Adrenal gland (tissue), 19 donors: ENCODE measurements at places on chromosomes 5 and 9. TPM values are rescaled to one million over a fixed set of nuclear protein-coding genes. Genes with fewer than 3 reads are reported as not detected.

DNA sequence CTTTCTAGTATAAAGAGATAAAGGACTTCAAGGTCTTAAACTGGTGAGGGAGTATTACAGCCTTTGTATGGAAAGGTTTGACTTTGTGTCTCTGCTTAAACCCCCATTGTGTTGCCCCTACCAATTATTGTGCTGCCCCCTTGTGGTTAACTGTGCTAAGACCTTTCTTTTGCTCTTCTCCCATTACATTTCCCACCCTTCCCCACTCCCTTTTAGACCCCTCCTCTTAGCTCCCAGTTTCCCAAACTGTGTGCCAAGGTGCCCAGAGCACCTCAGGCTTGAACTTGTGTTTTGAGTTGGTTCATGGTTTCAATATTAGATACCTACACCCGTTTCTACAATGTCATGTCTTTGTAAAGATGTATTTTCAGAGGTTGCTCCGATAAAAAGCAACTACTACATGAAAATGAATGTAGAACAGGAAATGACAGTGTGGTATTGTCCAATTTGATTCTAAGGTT is 2.9 kb downstream of the JAK2 start:
- no peak overlapping the region for H3K4me3 ChIP-seq
- H3K27ac ChIP-seq, result no peak overlapping the region
- H3K36me3 ChIP-seq, result no peaks in the 10 kb centered on the region

Gene PIK3R1
- 4.9 TPM for polyA plus RNA-seq

Gene IFNA21
- not detected for polyA plus RNA-seq

- H3K4me3 ChIP-seq, result no peak overlapping the region
- no peaks in the 10 kb centered on the region for H3K4me1 ChIP-seq
- no peaks in the 10 kb centered on the region for H3K27me3 ChIP-seq
- no peak for DNase-seq
Measured at GRCh38 chr5:160500786-160501779, 79.4 kb downstream of the PTTG1 start.

Gene PCDHGB6
- polyA plus RNA-seq, result 1.5 TPM

Gene SLC36A3
- not detected for polyA plus RNA-seq

Gene SHISAL2B
- polyA plus RNA-seq, result not detected

- peak within 1 kb of the TSS; percentile 26 for H3K4me3 ChIP-seq
- no peak within 1 kb of the TSS for H3K27ac ChIP-seq
- no peaks in the 10 kb centered on the region for H3K36me3 ChIP-seq
- peaks cover 19% of the 10 kb centered on the region for H3K4me1 ChIP-seq
Measured at GRCh38 chr5:177086654-177087397, at the start of gene FGFR4. Gene FGFR4, plus strand, starts transcription at chr5:177086915. Its CDS starts 2,688 bp downstream, at chr5:177089603.

- peak; percentile 43 for DNase-seq
- H3K36me3 ChIP-seq, result no peaks in the 10 kb centered on the region
- H3K27me3 ChIP-seq, result no peaks in the 10 kb centered on the region
- no peaks in the 10 kb centered on the region for H3K4me1 ChIP-seq
- H3K4me3 ChIP-seq, result no peak overlapping the region
Measured at GRCh38 chr9:10268531-10269485, 344.0 kb downstream of the PTPRD start.

Gene BTNL3
- 0.08 TPM for polyA plus RNA-seq

Gene PPP2R2B
- polyA plus RNA-seq, result 2.7 TPM

GRCh38 chr5:107449369-107449768 is 221.4 kb downstream of the EFNA5 start:
- no peaks in the 10 kb centered on the region for H3K27me3 ChIP-seq
- DNase-seq, result no peak
- no peak overlapping the region for H3K4me3 ChIP-seq
- no peaks in the 10 kb centered on the region for H3K36me3 ChIP-seq
- no peak overlapping the region for H3K27ac ChIP-seq

DNA sequence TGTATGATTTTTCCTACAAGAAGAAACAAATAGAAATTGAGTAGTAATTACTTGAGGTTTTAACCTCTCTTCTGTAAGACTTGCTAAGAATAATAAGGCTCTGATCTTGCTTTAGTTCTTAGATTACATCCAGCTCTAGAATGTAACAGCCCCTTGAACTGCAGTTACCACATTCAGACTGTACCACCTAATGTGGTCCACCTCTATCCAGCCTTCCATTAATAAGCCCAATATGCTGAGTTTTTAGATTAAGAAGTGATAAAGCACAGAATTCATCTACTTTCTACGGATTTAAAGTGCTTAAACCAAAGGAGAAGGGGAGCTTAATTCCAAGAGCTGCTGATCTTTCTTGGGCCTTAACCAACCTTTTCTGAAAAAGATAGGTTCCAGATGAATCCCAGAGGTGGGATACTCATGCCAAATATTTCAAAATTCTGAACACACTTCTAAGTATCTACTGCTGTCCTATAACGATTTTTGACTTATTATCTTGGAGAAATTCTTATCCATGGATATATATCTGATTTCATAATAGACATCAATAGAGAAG is 131.5 kb downstream of the ZNF608 start:
- no peaks in the 10 kb centered on the region for H3K36me3 ChIP-seq
- DNase-seq, result no peak
- no peak overlapping the region for H3K27ac ChIP-seq
- H3K27me3 ChIP-seq, result no peaks in the 10 kb centered on the region

- no peak overlapping the region for H3K27ac ChIP-seq
- DNase-seq, result no peak
- no peaks in the 10 kb centered on the region for H3K36me3 ChIP-seq
- no peaks in the 10 kb centered on the region for H3K4me1 ChIP-seq
- H3K27me3 ChIP-seq, result no peaks in the 10 kb centered on the region
Measured at GRCh38 chr9:15353892-15354291, 46.9 kb upstream of the TTC39B start.

- H3K36me3 ChIP-seq, result no peaks in the 10 kb centered on the region
- no peak overlapping the region for H3K27ac ChIP-seq
- H3K4me1 ChIP-seq, result no peaks in the 10 kb centered on the region
- DNase-seq, result no peak
- H3K27me3 ChIP-seq, result no peaks in the 10 kb centered on the region
Measured at GRCh38 chr9:127139071-127139731, 16.8 kb upstream of the ANGPTL2 start.

GRCh38 chr5:100550531-100551051 is 15.4 kb downstream of the FAM174A start:
- peaks cover 11% of the 10 kb centered on the region for H3K4me1 ChIP-seq
- H3K27ac ChIP-seq, result no peak overlapping the region
- no peaks in the 10 kb centered on the region for H3K27me3 ChIP-seq
- DNase-seq, result no peak
- no peaks in the 10 kb centered on the region for H3K36me3 ChIP-seq

DNA sequence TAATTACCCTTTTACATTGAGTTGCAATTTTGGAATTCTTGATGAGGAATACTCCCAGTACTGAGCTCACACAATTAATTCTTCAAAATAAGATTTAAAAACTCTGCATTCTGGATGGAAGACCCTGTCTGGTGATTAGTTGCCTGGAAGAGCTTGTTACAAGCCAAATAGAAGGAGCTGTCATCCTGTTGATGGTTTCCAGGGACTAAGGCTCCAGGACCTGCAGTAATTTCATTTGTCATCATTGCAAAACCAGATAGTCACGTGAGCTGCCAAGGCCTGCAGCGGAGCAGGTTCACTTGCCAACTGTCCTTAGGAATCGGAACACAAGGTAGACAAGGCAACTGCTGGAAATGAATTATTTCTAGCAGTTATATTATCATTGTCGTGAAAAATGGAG is 597.7 kb downstream of the CCDC171 start:
- no peaks in the 10 kb centered on the region for H3K36me3 ChIP-seq
- H3K27me3 ChIP-seq, result no peaks in the 10 kb centered on the region
- no peak overlapping the region for H3K4me3 ChIP-seq
- peak; percentile 76 for DNase-seq
- H3K27ac ChIP-seq, result no peak overlapping the region
